ENCODE measurements at places on chromosomes 4 and X.

- DNase-seq, result no peak
Measured at GRCh38 chr4:141637565-141637964, 1.2 kb downstream of the IL15 start.

- no peak for DNase-seq
Measured at GRCh38 chr4:156790866-156791265, 180.7 kb downstream of the PDGFC start.

- DNase-seq, result no peak
Measured at GRCh38 chrX:40283981-40284380, 186.2 kb upstream of the BCOR start.

- no peak for DNase-seq
Measured at GRCh38 chr4:152209772-152210493, 326.0 kb downstream of the FBXW7 start.

- no peak for DNase-seq
Measured at GRCh38 chr4:87838205-87838604, 5.4 kb downstream of the MEPE start.
